ENCODE measurements at places on chromosomes 4 and X.

GRCh38 chrX:75038925-75039324 is 113.7 kb upstream of the NEXMIF start:
- no peak for DNase-seq

DNA sequence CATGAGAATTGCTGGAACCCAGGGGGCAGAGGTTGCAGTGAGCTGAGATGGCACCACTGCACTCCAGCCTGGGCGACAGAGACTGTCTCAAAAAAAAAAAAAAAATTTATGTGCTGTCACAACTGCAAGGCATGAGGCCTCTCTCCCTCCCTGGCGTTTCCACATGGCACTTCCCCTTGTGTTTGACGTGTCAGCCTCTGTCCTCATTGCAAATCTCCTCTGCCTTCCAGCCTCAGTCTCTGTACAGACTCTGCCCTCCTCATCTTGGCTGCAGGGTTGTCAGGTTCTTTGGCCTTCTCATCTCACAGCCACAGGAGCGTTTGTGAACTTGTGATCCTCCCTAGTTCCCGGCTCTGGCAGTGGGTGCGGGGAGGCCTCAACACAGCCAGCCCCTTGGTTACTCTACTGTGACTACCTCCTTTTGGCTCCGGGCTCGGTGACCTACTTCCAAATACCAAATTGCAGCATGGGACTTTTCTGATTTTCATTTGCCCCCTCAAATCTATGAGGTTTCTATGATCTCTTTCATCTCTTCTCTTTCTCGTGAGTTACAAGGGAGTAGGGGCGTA is 250.0 kb downstream of the CBR4 start:
- no peak for DNase-seq

- no peak for DNase-seq
These were observed 194.0 kb upstream of the MAB21L2 start for GRCh38 chr4:150387981-150388380.

DNA sequence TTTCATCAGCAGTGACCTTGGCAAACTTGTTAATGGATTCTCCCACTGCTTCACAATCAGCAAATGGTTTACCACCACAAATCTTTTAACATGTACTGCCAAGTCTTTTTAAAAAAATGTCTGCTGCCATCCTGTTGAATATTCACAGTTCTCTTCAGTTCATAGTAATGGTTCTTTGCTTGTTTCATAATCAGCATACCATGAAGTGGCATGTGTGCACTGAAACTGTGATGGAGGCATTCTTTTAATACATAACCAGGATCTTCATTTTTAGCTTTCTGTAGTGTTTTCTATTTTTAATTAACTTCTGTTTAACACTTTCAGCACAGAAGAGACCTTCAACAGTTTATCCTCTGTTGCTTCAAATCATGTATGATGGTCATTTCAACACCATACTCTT is 230.1 kb upstream of the ARSJ start:
- no peak for DNase-seq

DNA sequence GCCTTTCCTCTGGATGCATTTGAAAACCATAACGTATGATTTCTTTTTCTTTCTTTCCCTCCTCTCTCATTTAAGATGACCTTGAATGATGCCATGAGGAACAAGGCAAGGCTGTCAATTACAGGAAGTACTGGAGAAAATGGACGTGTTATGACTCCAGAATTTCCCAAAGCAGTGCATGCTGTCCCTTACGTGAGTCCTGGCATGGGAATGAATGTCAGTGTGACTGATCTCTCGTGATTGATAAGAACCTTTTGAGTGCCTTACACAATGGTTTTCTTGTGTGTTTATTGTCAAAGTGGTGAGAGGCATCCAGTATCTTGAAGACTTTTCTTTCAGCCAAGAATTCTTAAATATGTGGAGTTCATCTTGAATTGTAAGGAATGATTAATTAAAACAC is 142.8 kb downstream of the GRIA2 start:
- DNase-seq: no peak

GRCh38 chr4:185921583-185922555 is 109.9 kb upstream of the SORBS2 start:
- no peak for DNase-seq

DNA sequence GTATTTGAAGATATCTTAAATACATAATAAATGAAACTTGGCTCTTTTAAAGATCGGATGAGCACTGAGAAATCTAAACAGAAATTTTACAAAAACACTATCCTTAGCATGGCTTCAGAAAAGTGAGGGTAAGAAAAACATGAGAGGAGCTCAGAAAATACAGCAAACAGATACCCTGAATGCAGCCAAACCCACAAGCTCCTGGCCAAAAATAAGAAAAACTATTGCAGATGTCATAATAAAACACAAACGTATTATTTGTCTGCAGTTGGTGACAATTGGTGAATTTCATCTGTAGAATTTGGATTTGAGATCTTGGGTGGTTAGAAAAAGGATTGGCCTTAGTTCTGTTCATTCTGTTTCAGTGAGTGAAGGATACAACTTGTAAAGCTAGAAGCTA is 603.9 kb downstream of the INPP4B start:
- no peak for DNase-seq
